ENCODE measurements at places on chromosomes 6 and 20. TPM values are rescaled to one million over a fixed set of nuclear protein-coding genes. Genes with fewer than 3 reads are reported as not detected.
A peak's percentile ranks its signal among the peaks of the same experiment; 100 is the strongest.

FOXA2 gene
- 0.42 TPM for total RNA-seq

CST9L gene
- not detected for total RNA-seq

TP53TG5 gene
- not detected for total RNA-seq

MCM9 gene
- total RNA-seq = 6.9 TPM

PRR18 gene
- total RNA-seq = not detected

GABRR1 gene
- total RNA-seq = not detected

NRN1 gene
- total RNA-seq = 9.9 TPM

PROCR gene
- total RNA-seq = 7.8 TPM

SLC17A3 gene
- 0.22 TPM for total RNA-seq

FNDC1 gene
- total RNA-seq = 0.41 TPM

DSE gene
- 14.8 TPM for total RNA-seq

DNA sequence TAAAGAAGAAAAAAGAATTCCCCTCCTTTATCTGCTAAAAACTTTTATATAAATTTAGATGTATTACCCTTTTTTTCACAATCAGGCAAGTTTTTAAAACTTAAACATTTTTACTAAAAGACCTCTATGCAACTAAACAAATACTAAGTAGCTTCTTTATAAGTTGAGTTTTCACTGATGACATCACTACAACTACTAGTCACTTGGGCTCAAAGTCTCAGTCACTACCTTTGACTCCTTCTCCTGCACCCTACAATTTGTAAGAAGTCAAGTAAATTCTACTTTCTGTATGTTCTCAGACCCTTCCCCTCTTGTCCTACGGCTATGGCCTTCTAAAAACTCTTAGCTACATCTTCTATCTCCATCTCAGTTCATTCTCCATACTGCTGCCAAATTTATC is 11.2 kb downstream of the SUPT3H start:
- no peak for DNase-seq

DNA sequence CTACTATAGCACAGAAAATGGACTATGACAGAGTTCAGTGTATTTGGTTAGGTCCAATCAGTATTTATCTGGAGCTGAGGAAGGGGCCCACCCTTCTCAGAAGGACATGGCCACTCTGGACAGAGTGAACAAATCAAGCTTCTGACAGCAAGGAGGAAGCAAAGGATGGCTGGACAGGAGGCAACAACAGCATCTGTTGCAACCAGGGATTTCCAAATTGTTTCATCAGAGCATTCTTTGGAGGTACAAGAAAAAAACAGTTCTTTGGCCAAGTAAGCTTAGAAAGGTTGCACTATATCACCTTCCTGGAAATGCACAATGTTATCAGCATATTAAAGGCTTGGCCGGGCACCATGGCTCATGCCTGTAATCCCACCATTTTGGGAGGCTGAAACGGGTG is 118.7 kb upstream of the SLC22A16 start:
- DNase-seq = no peak

GRCh38 chr6:158962371-158962770 is 37.6 kb downstream of the RSPH3 start:
- DNase-seq = no peak

GRCh38 chr6:165052561-165053480 is 256.6 kb downstream of the C6orf118 start:
- DNase-seq = no peak

DNA sequence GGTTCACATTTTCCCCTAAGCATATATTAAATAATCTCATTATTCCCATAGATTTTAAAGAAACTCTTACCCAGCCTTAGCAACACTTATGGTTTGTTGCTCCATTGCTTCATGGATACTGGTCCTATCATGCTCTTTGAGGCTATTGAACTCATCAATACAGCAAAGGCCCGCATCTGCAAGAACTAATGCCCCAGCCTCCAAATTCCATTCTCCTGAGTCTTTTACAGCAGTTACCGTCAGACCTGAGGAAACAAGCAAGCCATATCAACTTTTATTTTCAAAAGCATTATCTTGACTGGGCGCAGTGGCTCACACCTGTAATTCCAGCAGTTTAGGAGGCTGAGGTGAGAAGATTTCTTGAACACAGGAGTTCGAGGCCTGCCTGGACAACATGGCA is 37.7 kb upstream of the ASF1A start:
- DNase-seq = no peak

GRCh38 chr6:9711365-9711764 is 703.5 kb downstream of the TFAP2A start:
- no peak for DNase-seq

DNA sequence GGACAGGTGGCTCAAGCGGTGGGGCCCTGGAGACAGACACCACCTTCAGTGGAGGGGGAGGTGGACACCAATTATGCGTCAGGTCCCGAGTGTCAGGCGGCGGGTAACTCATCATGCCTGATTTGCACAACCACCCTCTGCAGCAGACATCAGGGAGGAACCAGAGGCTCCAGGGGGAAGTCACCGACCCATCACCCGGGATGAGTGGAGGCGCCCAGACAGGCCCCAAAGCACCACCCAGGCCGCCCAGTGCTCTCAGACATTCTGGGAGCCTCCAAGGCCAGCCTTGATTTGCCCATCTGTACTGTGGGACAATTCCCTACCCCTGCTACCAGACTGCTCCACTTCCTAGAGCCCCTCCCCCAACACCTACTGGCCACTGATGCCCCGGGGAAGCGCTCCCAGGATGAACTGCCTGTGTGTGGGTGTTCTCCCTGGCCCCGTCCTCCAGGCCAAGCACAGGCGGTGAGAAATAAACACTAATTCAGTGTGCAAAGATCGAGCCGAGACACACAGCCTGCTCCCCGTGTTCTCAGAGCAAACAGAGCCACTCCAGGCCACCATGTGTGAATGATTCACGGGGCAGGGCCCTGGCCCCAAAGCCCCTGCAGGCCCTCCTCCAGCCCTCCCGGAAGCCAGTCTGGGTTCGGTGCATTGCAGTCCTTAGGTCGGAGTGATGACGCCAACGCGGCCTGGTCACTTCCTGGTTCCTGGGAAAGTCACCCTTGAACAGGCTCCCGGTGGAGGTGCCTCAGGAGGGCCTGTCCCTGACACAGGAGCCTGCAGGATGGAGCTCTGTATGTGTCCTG is 107.2 kb downstream of the ASXL1 start:
- no peak for DNase-seq

GRCh38 chr6:170221753-170222400 is 69.0 kb downstream of the DLL1 start:
- DNase-seq = no peak

DNA sequence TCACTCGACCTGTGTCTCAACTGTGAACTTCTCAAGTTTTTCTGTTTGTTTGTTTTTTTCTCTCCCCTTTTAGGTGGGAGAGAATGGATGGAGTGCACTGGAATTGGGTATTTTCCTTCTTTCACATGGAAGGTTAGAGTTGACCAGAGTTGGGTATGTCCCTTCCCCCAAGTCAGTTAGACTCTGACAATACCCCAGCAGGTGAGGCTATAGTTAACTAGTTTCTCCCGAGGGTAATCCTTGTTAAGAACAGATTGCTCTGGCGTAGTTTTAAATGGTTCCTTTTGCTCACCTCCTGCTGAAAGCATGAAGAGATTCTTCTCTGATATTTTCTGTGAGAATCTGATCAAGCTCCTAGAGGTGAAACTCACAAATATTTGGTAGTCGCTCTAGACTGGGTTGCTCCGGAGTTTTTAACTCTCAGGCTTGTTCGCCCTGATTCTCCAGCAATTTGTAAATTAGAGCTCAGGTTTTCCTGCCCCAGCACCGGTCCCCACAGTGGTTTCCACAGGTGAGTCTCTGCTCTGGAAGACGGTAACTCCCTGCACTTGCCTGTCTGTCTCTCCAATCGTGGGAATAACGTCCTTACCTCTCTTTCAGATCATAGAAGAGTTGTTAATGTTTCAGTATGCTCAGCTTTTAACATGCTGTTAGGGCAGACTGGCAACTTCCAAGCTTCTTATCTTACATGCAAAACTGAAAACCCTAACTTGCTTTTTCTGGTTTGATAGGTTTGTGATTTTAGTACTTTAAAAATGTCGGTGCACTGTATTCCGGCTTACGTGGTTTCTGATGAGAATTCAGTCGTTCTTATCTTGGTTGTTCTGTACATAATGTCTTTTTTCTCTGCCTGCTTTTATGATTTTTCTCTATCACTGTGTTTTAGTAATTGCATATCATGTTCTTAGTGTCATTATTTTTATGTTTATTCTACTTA is 111.2 kb upstream of the HIVEP1 start:
- DNase-seq = no peak

GRCh38 chr20:13245250-13245723 is 24.2 kb downstream of the ISM1 start:
- DNase-seq = no peak

- no peak for DNase-seq
These were observed 40.8 kb downstream of the ZFAND3 start for GRCh38 chr6:37860226-37860839.

DNA sequence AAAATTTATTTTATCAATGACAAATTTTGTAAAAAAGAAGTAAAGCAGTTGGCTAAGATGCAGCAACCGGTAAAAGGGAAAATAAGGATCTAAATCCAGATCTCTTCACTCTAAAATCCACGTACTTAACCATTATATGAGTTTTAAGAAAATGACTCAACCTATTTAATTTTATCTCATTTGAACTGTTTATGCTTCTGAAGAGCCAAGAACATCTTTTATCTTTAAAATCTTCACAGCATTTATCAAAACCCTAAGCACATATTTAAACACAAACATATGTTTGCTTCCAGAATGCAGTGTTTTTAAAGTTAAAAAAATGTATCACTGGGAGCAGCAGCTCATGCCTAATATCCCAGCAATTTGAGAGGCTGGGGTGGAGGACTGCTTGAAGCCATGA is 339.2 kb downstream of the NKAIN2 start:
- no peak for DNase-seq

GRCh38 chr6:43723737-43724295 is 36.2 kb upstream of the MRPS18A start:
- no peak for DNase-seq

DNA sequence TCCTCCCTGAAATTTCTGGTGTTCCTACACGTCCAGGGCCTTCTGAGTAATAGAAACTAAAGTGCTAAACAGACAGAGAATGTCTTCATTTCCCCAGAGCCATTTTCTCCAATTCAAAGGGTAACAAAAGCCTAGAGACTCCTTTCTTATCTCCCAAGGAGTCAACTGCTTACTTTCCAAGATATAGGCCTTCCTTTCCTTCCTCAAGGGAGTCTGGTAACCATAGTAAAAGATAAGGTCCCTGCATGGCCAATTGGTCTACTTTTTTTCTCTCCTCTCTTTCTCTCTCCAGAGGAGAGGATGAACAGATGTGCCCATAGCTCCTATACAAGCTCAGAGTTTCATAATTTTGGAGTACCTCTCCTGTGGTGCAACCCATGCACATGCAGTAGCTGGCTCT is 185.7 kb downstream of the ASCC3 start:
- DNase-seq = no peak

DNA sequence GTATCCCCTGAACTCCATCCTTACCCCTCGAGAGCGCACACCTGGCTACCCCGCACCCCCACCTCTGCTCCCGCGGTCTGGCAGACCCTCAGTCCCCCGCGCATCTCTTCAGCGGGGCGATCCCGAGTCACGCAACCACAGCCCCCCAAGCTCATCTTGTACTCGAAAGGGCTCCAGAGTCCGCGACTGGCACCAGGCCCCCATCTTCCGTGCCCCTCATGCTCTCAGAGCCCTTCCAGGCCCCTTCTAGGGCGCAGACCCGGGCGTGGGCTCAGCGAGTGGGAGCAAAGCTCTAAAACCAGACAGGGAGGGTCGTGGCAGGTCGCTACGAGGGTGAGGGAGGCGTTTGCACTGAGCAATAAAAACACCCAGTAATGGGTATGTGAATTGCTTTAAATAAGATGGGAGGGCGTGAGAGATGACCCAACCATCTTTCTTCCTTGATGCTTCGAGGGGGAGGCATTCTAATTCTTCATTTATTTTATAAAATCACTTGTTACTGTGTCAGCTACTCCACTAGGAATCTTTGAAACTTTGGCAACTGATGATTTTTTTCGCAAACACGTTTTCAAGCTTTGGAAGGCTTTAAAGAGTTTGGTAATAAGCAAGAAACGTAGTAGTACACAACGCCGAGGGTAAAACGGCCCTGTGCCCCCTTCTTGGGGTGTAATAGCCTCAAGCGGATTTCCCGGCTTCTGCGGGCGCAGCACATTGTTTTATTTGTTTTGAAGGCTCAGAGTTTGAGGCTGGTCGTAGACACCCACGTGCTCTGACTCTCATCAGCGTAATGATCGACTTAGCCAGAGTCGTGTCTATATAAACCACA is 42.6 kb upstream of the SUPT3H start:
- DNase-seq = no peak

DNA sequence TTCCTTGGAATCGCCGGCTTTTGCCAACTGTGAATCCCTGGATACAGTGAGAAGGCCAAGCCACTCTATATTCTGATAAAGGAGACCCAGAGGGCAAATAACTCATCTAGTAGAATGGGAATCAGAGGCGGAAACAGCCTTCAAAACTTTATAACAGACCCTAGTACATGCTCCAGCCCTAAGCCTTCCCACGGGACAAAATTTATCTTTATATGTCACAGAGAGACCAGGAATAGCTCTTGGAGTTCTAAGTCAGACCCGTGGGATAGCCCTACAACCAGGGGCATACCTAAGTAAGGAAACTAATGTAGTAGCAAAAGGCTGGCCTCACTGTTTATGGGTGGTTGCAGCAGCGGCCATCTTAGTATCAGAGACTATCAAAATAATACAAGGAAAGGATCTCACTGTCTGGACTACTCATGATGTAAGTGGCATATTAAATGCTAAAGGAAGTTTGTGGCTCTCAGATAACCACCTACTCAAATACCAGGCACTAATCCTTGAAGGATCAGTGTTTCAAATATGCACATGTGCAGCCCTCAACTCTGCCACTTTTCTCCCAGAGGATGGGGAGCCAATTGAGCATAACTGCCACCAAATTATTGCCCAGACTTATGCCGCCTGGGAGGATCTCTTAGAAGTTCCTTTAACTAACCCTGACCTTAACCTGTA is 29.5 kb downstream of the CEP85L start:
- DNase-seq = no peak

- no peak for DNase-seq
These were observed 253.8 kb downstream of the LAMA2 start for GRCh38 chr6:129136751-129137150.

DNA sequence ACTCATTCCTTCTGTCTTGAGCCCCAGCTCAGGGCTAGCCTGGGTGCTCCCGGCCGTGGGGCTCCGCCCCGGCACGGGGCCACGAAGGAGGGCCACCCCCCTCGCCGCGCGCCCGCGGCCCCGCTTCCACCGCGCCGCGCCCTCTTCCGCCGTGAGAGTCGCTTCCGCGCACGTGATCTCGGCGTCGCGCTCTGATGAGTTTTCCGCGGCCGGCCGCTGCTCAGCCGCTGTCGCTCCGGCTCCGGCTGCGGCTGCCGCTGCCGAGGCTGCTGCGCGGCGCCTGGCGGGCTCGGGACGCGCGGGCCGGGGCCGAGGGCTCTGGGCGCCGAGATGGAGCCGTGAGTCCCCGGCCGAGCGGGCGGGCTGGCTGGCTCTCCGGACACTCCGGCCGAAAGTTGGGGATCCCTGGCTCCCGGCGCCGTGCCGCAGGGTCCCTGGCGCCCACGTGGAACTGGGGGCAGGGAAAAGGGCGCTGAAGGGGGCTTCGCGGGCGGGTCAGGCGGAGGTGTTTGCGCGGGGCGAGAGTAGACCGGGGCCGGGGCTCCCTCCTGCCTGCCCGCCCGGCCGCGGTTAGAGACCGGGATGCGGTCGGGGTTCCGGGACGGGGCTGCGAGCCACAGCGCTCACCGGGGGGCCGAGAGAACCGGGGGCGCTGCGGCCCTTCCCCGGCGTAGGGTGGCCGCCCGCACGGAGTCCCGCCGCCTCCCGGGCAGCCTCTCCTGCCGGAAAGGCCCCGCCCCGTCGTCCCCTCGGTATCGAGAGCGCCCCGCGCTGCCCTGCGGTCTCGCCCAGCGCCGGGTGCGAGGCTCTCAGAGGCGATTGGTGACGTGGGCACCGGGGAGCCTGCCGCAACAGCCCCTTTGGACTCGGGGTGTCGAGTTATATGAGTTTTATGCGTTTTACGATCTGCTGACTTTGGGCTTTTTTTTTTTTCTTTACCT is at the start of gene TMEM181:
TMEM181 (plus strand) TSS at position 197 of the 941 bp plus-strand sequence; CDS start at position 331, 134 bp downstream.
- peak; percentile 63 for DNase-seq
